ENCODE measurements at places on chromosomes 6 and 20.
A peak's percentile ranks its signal among the peaks of the same experiment; 100 is the strongest.

DNA sequence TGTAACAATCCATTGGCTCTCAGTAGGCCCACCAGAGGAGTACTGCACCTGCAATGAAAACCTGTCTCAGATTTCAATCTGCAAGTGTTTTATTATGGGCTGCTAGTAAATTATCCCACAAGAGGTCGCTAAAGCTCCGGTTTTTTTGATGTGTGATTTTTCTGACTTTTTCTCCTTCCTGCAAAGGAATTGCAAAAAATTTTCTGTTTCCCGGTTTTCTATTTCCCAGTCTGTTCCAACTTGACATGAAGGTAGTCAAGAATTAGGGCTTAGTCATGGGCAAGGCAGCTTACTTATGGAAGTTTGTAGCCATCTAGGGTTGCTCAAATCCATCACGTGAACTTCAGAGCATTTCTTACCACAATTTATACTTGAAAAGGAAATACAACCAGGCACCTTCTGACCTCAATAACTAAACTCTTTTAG, 38.5 kb upstream of the AHI1 start:
- peak; percentile 51 for DNase-seq

GRCh38 chr6:107794771-107795170, 29.3 kb downstream of the SCML4 start:
- DNase-seq = no peak

- no peak for DNase-seq
Measured at GRCh38 chr20:57398231-57398821, 7.1 kb downstream of the RBM38 start.

- no peak for DNase-seq
Measured at GRCh38 chr6:13268913-13269518, 59.3 kb downstream of the TBC1D7 start.

- DNase-seq = no peak
Measured at GRCh38 chr6:15790116-15790515, 127.3 kb upstream of the DTNBP1 start.

- no peak for DNase-seq
Measured at GRCh38 chr20:56816349-56816748, 187.2 kb downstream of the TFAP2C start.

- no peak for DNase-seq
Measured at GRCh38 chr6:11778648-11779328, at the start of gene ADTRP. ADTRP (minus strand) TSS chr6:11778803; CDS start chr6:11778759, 44 bp downstream.

- no peak for DNase-seq
Measured at GRCh38 chr20:25538838-25539665, 46.3 kb downstream of the NINL start.

- no peak for DNase-seq
Measured at GRCh38 chr20:63044204-63044600, 37.4 kb upstream of the BHLHE23 start.

GRCh38 chr6:132919045-132919860, 104.9 kb downstream of the RPS12 start:
- DNase-seq = no peak

GRCh38 chr6:113924312-113924723, 46.6 kb downstream of the HDAC2 start:
- DNase-seq = no peak

DNA sequence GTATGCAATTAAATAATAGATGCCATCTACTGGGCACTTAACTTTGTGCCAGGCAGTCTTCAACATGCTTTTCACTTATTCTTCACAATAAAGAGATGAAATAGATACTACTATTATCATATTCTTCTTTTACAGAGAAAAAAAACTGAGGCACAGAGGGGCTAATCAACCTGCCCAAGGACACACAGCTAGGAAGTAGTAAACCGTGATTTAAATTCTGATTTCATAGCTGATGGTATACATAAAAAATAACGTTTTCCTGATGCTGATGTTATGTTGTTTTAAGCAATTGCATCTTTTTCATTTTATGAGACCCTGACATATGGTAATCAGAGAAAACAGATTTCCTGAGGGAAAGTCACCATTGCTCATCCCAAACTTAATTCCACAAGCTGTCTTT, 45.1 kb upstream of the ATXN1 start:
- no peak for DNase-seq

GRCh38 chr6:157527471-157527907, 146.5 kb downstream of the ZDHHC14 start:
- no peak for DNase-seq

DNA sequence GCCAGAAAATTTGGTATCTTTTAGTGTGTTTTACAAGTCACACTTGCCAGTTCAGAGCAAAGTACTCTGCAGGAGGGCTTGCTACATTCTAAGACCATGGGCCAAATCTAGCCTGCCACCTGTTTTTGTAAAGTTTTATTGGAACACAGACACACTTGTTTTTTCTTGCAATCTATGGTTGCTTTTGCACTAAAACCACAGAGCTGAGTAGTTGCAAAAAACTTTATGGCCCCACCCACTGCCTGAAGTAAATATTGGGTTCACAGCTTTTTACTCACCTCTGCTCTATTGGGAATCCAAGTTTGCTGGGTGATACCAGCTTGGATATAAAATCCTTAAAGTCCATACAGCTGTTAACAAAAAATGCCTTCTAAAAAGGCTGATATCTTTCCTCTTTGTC, 109.0 kb downstream of the ZFP64 start:
- DNase-seq = no peak

DNA sequence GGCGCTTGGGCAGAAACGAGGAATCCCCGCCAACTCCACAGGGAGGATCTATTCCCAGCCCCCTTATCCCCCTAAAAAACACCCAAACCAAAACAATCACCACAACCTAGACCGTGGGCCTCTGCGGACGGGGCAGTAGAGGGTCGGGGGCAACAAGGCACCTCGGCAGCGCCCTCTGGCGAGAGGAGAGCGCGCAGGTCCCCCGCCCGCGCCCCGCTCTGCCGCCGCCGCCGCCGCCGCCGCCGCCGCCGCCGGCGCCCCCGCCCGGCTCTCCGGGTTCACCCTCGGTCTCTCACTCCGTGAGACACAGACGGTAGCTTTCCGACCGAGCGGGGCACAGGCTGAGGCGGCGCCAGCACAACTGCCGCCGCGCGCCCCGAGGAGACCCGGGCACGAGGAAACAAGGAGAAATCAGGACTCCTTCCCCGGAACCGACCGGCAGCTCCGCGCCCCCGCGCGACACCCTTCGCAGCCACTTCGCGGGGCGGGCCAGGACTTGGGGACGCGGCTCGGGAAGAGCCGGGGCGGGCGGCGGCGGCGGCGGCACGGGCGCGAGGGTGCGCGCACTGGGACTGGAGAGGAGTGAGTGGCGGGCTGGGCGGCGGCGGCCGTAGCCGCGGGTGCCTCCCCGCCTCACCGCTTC, at the start of gene SLC35F1:
SLC35F1 (plus strand) TSS at position 307 of the 643 bp plus-strand sequence.
- no peak for DNase-seq

GRCh38 chr6:106453756-106454367, 93.3 kb downstream of the CRYBG1 start:
- DNase-seq = no peak

- no peak for DNase-seq
Measured at GRCh38 chr20:4886771-4887527, 114.4 kb downstream of the SLC23A2 start.

- no peak for DNase-seq
Measured at GRCh38 chr6:66336176-66336575, 629.1 kb upstream of the EYS start.

- no peak for DNase-seq
Measured at GRCh38 chr6:38549180-38549579, 90.5 kb downstream of the BTBD9 start.

GRCh38 chr6:34230653-34231371, 5.9 kb upstream of the HMGA1 start:
- no peak for DNase-seq

DNA sequence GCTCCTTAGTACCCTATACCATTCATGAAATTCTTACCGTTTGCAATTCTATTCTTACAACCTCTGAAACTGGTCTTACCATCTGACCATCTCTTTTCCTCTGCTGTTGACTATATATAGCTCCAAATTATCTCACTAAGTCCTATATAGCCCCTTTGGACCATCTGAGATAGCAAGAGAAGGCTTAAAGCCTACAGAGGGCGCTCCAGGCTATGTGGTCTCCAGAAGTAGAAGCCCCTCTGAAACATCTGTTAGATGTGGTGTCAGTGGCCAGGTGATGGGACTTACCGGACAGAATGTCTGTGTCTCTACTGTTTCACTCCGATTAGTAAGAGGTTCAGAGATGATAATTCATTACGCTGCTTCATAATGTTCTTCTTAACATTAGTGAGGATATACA, 140.7 kb upstream of the BMP2 start:
- no peak for DNase-seq

GRCh38 chr20:43752561-43753301, 25.9 kb upstream of the GTSF1L start:
- no peak for DNase-seq

- DNase-seq = no peak
Measured at GRCh38 chr6:161532536-161532935, 258.7 kb upstream of the AGPAT4 start.

GRCh38 chr6:17987447-17987696, at the start of gene KIF13A:
KIF13A (minus strand) TSS chr6:17987635; CDS start chr6:17987463, 172 bp downstream.
- DNase-seq = no peak

DNA sequence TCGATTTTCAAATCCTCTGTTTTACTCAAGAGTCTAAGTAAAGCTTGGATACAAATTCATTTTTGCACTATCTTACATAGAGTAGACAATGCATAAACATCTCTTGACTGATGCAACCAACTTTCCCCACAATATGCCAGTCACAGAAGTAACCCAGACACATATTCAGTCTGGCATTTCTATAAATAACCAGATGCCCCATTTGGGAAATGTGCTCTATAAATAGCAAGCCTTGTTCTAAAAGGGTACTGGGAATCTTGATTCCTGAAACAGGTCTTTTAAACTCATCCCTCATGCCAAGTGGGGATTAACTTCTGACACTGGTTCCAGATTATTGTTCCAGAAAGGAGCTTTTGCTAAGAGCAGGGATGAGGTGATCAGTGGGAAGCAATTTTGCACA, 411.7 kb downstream of the EPM2A start:
- DNase-seq = no peak

GRCh38 chr20:8152183-8152582, 20.1 kb downstream of the PLCB1 start:
- DNase-seq = no peak

DNA sequence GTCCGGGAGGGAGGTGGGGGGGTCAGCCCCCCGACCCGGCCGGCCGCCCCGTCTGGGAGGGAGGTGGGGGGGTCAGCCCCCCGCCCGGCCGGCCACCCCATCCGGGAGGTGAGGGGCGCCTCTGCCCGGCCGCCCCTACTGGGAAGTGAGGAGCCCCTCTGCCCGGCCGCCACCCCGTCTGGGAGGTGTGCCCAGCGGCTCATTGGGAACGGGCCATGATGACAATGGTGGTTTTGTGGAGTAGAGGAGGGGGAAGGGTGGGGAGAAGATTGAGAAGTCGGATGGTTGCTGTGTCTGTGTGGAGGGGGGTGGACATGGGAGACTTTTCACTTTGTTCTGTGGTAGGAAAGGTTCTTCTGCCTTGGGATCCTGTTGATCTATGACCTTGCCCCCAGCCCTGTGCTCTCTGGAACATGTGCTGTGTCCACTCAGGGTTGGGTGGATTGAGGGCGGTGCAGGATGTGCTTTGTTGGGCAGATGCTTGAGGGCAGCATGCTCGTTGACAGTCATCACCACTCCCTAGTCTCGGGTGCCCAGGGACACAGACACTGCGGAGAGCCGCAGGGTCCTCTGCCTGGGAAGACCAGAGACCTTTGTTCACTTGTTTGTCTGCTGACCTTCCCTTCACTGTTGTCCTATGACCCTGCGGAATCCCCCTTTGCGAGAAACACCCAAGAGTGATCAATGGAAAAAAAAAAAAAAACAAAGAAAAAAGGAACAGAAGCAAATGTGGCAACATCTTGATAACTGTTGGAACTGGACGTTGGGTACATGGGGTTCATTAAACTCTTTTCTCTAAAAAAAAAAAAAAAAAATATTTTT, 15.7 kb upstream of the E2F1 start:
- DNase-seq = no peak

DNA sequence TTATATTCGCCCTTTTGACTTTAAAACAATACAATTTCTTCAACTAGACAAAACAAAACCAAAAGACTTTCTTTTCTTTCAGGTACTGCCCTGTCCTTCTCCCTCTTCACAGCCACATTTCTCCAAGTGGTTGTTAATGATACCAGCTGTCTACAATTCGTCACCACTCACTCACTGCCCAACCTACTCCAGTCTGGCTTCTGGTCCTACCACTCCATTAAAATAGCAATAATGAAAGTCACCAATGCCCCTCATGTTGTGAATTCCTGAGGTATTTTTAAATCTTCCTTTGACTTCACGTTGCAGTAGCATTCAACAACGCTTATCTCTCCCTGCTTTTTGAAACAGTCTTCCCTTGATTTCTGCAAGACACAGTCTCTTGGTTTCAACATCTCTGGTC, 11.6 kb upstream of the MAN1A1 start:
- DNase-seq = no peak

GRCh38 chr6:44342489-44342888, at the start of gene SPATS1:
SPATS1 (plus strand) TSS chr6:44342650; CDS start chr6:44343096, 446 bp downstream.
- DNase-seq = no peak

DNA sequence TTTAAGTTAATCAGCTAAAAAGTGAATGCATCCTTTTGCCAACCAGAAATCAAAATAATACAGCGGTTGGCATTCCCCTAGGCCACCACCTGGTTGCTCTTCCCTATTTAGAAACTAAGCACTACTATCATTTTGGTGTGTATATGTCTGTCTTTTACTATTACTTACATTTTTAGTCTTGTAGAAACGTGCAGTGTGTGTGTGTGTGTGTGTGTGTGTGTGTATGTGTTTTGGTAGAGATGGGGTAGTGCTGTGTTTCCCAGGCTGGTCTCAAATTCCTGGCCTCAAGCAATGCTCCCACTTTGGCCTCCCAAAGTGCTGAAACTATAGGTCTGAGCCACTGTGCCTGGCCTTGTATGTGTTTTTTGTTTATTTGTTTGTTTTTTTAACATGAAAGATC, 27.4 kb downstream of the MYO6 start:
- no peak for DNase-seq

DNA sequence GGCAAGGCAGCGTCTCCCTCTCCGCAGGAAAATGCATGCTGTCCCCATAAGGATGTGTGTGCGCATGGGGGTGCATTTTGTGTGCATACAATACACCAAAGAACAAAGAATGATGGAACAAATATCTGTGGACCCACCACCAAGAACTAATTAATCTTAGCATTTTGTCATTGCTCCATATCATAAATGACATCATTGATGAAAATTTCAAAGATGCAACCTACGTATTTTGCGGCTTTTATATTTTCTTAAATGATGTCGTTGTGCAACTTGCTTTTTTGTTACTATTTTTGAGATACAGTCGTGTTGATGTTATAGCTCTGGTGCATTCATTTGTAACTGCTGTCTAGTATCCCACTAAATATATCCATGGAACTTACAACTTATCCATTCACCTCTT, 89.7 kb downstream of the SERAC1 start:
- DNase-seq = no peak

DNA sequence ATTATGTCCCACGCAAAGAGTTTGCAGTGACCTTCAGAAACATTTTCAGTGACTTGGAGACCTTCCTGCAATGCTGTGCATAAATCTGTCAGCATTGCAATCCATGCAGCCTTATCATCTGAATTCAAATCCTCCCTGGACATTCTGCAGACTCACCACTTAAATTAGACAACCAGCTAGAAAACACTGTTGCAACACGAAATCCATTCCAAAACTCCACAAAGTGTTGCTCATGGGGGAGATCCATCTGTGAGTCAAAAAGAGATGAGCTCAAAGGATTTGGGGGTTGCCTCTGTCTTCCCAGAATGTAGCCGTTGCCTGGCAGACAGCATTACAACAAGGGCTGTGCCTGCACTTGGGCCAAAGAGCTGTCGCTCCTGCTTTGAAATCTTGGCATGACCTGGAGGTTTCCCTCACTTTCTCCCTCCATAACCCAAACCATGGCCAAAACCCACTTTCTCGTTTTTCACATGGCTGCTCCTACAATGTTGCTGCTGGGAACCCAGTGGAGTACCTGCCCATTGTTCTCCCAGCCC, 163.5 kb upstream of the CDYL start:
- no peak for DNase-seq

Measured in COLO829 (cell line).